ENCODE measurements at places on chromosomes 2 and 18.

GRCh38 chr2:118618279-118618678 lies 229.2 kb downstream of the EN1 start:
- DNase-seq = no peak

DNA sequence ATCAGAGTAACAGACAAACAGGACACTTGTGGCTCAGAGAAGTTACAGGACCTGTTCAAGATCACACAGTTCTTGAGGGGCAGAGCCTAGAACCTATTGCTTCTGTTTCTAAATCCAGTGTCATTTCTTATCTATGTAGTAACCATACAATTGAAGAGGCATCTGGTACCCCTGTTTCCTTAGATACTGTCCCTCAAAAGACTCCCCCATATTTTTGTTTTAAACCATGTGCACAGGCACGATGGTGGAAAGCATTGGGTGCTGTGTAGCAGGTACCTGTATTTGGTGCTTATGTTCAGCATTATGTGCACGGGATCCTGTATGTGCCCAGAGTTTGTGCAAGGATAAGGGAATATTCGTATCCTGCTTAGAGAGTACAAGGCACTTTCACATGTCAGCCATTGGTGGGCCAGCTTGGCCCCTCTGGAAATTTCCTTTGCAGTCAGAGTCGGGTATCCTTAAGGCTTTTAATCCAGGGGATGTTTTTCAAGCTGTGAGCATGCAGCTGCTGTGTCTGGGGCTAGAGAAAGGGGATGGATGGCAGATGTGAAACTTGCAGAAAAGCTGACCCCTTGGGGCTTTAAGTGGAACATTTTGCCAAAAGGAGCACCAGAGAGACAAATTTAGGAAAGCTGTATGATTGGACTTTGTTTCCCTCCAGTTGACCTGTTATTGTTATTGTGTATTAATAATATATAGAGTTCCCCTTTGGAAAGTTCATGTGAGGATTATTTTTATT lies 2.1 kb downstream of the LBH start:
- DNase-seq = no peak

GRCh38 chr18:79545736-79546171 lies 133.8 kb upstream of the CTDP1 start:
- DNase-seq = no peak

GRCh38 chr18:10131460-10132395 lies 217.9 kb downstream of the VAPA start:
- no peak for DNase-seq

DNA sequence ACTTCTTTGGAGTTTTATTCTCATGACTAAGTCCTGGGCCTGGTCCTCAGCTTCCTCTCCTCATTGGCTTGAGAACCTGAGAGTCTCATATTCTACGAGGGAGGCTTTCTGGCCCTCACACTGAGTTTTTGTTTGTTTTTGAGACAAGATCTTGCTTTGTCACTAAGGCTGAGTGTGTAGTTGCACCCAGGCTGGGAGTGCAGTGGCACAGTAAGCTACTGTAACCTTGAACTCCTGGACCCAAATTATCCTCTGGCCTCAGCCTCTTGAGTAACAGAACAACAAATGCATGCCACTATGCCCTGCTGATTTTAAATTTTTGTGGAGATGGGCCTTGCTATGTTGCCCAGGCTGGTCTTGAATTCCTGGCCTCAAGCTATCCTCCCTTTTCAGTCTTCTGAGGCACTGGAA lies 22.6 kb downstream of the PRKRA start:
- no peak for DNase-seq

DNA sequence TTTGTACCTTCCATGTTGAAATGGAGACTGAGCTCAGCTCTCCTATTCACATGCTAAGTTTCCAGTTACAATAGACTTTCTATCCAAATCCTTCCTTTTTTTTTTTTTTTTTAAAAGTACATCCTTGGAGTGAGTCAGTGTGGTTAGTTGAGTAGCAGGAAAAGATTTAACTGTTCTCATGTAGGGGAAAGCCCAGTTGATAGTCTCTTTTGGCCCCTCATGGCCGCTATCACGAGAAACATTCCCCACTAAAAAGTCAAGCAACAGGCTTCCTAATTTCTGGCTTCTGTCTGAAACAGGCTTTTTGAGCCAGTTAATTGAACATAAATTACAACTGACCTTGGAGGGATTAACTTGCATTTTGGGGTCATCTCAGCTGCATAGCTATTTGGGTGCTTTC lies 161.3 kb downstream of the MEIS1 start:
- no peak for DNase-seq

Measured in activated CD8-positive, alpha-beta T cell treated with anti-CD3 and anti-CD28 coated beads, Interleukin-2, amount 10 ng/mL, durations not matched to agents 7 days and 5 days (primary cell).